Activated CD4-positive, CD25-positive, alpha-beta regulatory T cell treated with anti-CD3 and anti-CD28 coated beads, Interleukin-2, amount 50 U/mL, for 72 hours (primary cell): ENCODE measurements at places on chromosomes 13 and 19.

GRCh38 chr13:59374691-59375090 is 789.0 kb downstream of the DIAPH3 start:
- DNase-seq: no peak

DNA sequence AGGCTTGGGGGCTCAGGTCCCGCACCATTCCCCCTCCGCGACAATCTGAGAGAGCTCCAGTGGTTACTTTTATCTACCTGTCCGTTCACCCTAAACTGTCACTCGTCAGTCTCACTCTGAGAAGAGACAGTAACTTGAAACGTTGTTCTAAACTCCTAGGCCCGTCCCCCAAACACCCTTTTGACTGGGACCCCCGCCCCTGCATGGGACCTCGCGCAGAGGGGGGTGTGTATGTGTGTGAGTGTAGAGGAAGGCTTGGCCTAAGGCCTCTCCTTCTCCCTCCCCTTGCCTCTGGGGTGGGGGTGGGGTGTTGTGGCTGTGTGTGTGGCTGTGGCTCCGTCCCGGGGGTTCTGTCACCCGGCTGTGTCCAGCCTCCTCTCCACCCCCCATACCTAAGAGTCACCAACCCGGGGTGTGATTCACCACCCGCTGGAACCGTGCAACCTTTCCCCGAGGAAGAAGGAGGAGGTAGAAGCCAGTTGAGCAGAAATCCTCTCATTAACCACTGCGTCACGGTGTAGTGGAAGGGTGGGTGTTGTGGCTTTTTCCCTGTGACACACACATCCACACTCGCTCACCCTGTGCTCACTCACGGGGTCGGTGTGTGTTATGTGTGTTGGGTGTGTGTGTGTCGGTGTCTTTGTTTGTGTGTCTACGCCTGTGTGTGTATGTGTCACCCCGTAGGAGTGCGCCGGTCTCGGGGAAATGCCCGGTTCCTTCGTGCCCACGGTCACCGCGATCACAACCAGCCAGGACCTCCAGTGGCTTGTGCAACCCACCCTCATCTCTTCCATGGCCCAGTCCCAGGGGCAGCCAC is 2.4 kb downstream of the FOSB start:
- no peak for DNase-seq

DNA sequence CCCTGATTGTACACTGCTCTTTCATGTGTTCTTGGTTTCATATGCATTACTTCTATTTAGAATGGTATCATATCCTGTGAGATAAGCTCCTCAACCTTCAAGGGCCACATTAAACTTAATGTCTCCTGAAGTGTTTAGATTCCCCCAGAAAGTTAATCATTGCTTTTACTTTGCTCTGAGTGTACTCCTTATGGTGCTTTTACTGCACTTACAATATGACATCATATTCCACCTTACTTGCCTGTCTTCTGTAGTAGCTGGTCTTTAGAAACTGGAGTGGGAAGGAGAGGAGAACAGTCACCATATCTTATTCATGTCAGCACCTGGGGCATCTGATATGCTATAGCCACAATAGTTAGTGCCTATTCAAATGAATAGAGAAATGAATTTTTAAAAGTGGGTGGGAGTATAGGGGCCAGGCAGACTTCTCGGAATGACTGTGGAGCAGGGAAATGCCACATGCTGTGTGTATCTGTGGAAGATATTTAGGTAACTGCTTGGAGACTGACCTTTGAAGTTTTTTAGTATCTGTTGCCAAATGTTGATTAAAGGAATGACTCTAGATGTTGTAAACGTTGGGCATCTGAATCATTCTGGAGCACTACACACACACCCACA is 40.2 kb downstream of the SLAIN1 start:
- DNase-seq: no peak

DNA sequence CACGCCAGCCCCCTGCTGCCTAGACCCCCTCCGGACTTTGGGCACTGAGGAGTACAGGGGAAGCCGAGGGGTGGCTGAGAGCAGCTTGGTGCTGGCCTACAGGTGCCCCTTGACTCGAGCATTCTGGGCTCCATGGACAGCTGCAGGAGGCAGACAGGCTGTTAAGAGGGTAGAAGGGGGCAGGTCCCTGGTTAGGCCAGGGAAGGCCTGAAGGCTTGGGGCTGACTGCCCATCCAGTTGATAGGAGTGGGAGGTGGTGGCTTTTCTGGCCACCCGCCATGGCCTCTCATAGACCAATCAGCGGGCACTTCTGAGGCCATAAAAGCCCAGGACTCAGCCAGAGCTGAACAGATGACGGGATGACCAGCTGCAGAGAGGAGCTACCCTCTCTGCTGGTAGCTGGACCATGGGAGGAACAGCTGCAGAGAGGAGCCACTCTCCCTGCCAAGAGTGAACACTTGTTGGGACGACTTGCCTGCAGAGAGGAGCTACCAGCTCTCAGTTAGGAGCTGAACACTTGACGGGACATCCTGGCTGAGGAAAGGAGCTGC is 10.7 kb upstream of the SUPT20H start:
- DNase-seq: no peak

GRCh38 chr19:55552620-55553019 is 7.3 kb upstream of the SBK3 start:
- no peak for DNase-seq

DNA sequence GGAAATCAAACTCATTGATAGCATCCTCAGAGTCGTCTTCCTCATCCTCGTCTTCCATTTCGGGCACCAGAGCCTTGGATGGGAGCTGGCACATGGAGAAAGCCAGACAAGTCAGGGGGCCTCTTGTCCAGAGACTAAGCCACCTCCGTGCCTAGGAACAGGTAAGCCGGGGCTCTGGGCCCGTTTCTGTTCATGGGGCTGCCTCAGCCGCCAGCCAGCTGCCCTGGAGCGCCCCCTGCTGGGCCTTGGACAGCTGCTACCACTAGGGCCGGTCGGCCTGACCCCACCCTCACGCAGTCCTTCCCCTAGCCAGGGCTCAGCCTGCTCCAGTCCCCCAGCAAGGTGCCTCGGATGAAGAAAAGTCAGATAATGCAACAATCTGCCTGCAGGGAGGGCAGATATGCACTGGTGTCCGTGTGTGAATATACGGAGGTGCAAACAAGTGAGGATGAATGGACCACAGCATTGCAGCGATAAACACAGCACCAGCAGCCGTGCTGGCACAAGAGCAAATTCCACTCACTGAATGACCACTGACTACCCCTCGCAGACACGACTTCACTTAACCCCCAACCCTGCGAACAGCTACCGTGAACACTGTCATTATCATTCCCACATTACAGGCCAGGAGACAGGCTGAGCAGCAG is 11.9 kb upstream of the PRKD2 start:
- DNase-seq: peak; percentile 87

DNA sequence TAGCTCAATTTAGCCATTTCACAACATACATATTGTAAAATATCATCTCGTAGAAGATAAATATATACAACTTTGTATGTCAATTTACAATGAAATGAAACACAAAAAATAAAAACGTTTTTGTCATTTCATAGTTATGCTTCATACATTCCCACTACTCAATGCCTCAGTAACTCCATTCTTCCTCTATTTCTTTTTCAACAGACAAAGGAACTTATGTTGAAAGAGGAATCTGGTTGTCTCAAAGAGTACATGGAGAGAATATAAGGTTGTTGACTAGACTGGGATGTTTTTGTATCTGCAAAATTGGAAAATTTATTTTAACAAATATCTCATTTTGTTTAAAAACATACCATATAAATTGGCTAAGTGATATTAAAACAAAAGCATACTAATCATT is 12.8 kb downstream of the KCTD12 start:
- no peak for DNase-seq

DNA sequence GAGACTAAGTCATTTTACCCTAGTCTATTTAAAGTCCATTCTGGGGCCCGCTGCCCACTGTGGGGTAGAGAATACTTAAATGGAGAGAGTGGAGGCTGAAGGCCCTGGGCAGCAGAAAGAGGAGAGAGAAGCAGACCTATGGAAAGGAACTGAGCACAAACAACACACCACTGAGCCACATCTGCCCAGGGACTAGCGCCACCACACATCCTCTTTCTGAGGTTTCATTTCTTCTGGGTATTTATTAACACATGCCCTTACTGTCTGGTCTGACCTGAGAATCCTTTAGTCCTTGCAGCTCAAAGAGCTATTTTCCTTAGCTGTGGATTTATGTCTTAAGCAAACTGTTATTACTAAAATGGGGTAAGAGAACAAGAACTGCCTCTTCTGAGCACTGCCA is 154.0 kb downstream of the NALCN start:
- DNase-seq: no peak

GRCh38 chr13:102763741-102764140 is 9.8 kb downstream of the TEX30 start:
- DNase-seq: no peak

- no peak for DNase-seq
These were observed 4.2 kb downstream of the CYTH2 start for GRCh38 chr19:48473161-48473966.

DNA sequence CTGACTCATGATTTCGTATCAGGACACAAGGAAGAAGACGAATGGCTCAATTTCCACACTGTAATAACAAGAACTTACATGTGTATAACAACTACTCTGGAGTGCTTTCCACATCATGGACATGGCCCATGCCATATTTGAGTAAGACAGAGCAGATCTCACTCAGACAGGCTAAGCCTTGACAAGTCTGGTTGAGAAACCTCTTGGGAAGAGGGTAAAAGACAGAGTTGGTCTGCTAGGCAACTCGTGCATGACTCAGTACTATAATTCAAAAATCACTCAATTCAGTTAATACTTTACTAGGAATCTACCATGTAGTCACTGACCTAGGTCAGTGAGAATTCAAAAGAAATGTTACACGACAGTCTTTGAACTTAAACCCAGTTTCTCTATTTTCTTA is 5.7 kb upstream of the THSD1 start:
- no peak for DNase-seq

- DNase-seq: no peak
These were observed 97.5 kb downstream of the RGCC start for GRCh38 chr13:41554626-41555386.

DNA sequence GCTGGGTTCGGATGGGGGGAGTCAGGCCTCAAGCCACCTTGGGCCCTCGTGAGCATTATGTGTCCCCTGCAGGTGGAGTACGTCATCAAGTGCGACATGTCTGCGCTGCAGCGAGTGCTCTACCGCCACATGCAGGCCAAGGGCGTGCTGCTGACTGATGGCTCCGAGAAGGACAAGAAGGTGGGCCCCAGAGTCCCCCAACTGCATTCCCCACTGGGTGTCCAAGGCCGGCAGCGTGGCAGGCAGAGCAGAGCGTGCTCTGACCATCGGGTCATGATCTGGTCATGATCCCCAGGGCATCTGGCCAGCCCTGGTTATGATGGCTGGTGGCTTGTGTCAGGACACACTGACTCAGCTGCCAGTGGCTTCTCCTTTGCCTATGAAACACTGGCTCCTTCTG is 63.4 kb downstream of the SMARCA4 start:
- DNase-seq: no peak

DNA sequence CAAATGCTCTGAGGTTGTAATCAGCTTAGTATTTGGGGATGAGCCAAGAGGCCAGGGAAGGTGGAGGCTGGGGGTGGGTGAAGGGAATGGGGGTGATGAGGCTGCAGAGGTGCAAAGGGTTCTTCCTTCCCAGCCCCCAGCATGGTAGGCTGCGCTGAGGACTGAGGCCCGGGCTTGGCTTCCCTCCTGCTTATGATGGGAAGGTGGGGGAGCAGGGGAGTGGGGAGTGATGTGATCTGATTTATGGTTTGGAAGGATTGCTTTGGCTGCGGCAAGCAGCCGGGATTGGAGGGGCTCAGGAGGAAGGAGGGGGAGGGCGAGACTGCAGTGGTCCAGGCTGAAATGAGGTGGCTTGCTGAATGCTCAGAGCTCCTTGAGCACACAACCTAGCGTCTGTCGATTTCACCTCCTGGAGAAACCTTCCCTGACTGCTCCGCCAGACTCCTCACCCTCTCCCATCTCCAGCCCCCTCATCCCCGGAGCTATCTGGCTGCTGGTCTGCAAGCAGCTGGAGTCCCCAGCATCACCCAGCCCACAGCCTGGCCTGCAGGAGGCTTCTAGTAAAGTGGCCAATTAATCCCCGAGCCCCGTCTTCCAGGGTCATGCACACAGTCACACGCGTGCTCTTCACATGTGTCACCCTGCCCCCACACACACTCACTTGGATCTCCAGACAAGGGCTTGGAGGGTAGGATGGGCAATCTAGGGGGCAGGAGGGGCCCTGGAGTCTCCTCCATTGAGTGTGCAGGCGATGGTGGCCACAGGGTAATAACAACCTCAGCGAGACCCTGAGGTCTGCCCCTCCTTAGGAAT is 757 bp upstream of the CLEC11A start:
- DNase-seq: no peak

DNA sequence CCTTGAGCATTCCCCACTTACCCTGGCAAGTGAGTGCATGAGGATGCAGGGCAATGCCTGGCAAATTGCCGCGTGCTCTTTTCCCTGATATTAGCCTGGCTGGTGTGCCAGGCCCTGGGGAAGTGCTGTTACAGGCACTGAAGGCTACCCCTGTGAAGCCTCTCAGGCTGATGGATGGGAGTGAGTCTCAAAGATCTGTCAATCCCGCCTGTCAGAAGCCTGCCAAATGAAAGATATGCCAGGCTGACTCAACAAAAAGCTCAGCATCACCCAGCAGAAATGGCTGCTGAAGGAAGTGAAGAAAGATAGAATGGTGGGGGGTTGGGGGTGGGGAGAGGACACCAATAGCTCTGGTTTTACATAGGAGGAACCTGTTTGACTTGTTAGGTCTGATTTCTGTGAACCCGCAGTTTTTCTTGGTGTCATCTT is 112.1 kb downstream of the LACC1 start:
- no peak for DNase-seq

DNA sequence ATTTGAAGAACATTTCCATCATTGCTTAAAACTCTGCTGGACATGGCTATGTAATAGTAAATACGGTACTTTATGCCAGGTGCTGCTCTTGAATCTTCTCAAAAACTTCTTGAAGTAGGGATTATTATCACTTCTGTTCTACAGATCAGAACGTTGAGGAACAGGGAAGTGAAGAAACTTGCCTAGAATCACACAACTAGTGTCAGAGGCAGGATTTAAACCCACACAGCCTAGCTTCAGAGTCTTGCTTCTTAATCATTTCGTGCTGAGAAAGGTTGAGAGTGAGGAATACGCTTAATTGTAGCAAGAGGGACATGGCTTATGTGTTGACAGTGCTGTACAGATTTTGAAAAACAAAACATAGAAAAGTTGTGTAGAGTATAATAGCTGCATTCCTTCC is 13.5 kb downstream of the TM9SF2 start:
- no peak for DNase-seq

DNA sequence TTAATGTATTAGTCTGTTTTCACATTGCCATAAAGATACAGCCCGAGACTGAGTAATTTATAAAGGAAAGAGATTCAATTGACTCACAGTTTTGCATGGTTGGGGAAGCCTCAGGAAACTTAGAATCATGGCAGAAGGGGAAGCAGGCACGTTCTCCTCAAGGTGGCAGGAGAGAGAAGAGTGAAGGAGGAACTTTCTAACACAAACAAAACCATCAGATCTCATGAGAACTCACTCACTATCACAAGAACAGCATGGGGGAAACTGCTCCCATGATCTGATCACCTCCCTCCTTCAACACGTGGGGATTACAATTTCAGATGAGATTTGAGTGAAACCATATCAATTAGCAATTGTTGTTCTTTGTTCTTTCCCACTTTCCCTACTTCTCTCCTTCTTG is 689.0 kb upstream of the SLITRK1 start:
- DNase-seq: no peak
